HS-27A (cell line): ENCODE measurements at places on chromosomes 7 and 10.

DNA sequence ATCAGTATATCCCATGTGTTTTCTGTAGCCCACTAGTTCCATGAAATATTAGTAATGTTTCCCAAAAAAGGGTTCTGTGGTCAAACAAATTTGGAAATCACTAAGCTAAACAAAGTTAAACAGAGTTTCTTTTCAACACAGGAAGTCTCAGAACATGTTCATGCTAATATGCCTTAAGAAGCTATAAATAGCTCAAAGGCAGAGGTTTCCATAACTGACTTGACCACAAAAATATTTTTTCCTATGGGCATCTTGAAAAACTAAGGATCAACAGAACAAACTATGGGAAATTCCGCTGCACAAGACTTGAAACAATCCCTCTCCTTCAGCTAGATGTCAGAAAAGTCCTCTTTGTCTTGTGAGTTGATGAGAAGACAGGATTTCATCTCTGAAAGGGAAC lies 59.7 kb downstream of the SEM1 start:
- no peak for DNase-seq

- no peak for DNase-seq
These were observed 573 bp downstream of the BLVRA start for GRCh38 chr7:43758822-43759683.

- no peak for DNase-seq
These were observed 33.5 kb downstream of the MYPN start for GRCh38 chr10:68142761-68143160.

GRCh38 chr7:70523249-70523988 lies 608.5 kb upstream of the GALNT17 start:
- no peak for DNase-seq

DNA sequence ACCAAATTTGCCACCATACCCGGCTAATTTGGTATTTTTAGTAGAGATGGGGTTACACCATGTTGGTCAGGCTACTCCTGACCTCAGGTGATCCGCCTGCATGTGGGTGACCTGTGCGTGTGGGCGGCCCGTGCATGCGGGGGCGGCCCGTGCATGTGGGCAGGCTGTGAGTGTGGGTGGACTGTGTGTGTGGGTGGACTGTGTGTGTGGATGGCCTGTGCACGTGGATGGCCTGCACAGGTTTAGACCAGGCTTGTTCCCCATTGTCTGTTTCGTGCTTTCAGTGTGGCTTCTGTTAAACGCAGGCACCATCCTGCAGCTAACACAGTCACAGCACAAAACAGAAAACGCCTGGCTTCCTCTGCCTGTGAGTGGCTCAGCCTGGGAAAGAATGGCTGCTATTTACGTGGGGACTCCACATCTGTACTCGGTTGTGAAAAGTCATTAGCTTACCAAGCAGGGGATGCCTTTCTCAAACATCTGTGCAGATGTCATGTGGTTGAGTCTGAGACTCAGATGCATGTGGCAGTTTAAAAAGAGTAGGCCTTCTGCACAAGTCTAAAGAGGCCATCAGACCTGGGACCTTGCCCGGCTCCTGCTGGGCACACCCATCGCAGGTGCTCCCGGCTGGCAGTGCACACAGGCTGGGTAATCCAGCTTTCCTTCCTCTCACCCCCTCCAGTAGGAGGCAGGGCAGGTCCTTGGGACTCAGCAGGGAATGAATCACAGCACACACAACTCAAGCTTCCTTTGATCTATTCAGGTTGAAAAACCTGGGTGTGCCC lies 91.6 kb downstream of the COBL start:
- DNase-seq = no peak

DNA sequence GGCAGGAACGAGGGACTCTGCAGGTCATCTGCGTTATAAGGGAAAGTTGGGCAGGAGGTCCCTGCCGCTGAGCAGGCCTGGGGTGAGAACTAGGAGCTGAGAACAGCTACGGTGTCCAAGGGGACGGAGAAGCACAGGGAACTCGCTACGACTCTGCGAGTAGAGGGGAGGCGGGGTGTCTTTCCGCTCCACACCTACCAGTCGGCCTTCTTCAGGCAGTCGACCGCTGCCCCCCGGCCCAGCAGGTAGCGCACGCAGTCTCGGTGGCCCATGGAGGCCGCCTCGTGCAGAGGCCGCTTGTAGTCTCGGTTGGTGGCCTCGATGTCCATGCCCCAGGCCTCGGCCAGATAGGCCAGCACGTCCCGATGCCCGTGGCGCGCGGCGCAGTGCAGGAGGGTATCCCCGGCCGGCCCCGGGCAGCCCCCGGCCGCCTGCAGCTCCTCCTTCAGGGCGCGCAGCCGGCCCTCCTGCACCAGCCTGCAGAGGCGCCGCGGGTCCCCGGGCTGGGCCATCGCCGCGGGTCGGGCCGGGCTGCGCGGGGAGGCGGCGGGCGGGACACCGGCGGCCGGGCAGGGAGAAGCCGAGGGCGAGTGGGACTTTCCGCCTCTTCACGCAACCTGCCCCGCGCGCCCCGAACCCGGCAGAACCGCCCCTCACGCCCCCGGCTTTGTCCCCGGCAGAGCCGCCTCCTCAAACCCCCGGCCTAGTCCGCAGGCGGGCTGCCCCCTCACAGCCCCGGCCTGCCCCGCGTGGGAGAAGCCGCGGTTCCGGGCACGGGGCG lies 660 bp downstream of the ANKRD16 start:
- no peak for DNase-seq

- DNase-seq = no peak
These were observed 179.8 kb downstream of the DYNC1I1 start for GRCh38 chr7:95951997-95952795.

GRCh38 chr7:44467217-44467548 lies 23.3 kb downstream of the NUDCD3 start:
- DNase-seq = no peak

DNA sequence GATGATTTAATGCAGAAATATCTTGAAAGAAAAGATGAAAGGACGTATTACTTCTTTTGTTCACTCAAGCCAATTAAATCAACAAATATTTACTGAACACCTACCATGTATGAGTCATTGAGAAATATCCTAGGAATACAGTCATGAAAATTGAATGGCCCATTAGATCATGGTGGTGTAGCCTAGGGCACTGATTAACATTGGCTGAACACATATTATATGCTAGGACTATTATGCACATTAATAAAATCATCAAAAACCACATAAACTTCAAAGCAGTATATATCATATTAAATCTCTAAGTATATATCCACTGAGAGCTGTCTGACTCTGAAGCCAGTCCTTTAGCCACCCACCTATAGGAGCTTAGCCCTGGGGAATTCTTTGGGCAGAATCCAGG lies 41.8 kb downstream of the FAM204A start:
- no peak for DNase-seq

DNA sequence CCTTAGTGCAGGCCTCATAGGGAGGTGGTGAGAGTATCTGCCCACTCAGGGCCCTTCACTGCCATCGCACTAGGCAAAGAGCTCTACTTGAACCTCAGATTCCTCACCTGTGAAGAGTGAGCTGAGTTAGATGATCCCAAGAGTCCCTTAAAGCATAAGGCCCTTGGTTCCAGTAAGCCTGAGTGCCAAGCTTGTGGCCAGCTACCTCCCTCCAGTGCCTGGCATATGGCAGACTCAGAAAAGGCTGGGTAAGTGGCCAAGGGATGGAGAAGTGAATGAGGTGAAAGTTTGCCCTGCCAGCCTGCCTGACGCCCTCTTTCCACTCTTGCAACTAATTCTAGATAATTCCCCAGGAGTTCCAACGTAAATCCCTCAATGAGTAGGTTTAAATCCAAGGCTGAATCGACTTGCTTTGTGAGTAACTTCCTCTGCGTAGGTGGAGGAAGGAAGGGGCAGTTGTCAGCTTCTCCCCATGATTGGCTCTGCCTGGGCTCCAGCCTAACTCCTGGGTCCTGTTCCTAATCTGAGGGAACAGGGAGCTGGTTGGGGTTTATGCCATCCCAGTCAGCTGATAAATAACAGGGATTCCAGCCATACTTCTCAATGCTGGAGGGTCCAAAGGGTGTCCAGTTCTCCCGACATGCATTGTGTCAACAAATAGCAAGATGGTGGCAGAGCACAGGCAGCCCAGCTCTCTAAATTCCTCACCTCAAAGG lies 14.2 kb downstream of the DUSP5 start:
- no peak for DNase-seq

DNA sequence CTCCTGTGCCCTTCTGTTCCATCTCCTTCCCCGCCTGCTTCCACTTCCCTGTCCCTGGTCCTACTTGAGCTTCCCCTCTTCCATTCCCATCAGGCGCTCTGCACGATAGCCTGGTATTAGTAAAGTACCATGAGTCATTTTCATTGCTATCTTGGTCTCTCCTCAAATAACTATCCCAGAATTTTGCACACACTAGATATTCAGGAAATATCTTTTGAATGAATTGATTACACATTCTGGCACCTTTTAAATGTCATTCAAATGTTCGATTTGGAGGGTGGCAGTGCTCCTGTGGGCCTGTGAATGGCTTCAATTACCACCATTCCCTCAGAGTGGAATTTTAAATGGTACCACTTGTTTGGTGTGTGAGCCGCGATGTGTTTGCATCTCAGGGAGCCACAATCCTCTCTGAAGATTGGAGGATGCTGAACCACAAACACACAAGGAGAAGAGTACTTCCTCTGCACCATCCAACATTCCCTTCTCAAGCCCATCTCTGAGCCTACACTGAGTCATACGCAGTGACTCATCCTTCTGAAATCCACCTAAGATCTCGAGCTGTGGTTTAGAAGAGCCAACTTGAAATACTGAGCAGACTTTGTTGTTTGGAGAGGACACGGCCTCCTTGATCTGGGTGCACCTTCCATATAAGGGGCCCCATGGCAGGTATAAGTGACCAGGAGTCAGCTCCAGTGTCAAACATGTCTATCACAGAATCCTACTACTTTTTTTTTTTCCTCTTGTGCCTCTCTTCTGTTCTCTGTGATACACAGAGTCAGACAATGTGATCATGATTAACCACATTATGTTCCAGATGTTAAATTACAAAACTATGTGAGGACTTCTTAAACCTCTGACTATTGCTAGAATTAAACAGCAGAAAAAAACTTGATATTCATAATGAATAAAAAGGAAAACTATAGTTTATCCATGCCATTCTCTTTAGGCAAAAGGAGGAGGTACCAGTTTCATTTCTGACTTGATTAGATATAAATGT lies 81.9 kb downstream of the BMPER start:
- DNase-seq = peak; percentile 96

DNA sequence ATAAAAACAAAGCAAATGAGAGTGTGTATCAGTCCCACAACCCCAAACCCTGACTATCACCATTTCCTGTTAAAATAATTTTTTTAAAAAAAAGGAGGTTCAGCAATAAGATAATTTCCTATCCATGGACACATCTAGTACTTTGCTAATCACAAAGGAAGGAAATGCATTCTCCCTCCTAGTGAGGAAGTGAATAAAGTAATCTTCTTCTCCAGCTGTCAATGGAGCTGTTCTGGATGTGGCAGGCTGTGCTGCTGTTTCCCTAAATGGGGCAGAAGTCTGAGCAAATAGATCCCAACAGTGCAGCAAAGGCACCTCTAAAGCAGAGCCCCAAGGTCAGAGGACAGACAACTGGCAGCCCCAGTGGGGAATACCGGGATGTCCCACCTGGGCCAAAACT lies 540.0 kb downstream of the KCNMA1 start:
- DNase-seq = no peak

- DNase-seq = no peak
These were observed 254.0 kb downstream of the KLF6 start for GRCh38 chr10:3530783-3531645.

GRCh38 chr7:41912426-41912825 lies 209.5 kb upstream of the INHBA start:
- no peak for DNase-seq

DNA sequence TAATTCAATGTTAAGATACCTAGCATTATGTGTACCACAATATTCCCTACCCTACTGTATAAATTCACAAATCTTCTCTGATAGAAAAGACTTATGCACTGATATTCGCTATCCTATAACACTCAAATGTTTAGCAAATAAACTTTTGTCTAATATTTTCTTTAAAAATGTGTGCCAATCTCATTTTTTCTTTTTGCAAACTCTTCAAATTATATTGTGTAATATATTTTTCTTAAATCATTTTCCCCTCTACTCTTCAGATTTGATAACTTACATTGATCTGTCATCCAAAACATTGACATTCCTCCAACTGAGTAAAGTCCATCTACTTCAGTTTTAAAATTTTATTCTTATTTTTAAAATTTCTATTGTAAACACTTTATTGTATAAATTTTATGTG lies 240.2 kb upstream of the CNTNAP2 start:
- DNase-seq = no peak

GRCh38 chr7:35463751-35464150 lies 209.9 kb upstream of the TBX20 start:
- DNase-seq = no peak

DNA sequence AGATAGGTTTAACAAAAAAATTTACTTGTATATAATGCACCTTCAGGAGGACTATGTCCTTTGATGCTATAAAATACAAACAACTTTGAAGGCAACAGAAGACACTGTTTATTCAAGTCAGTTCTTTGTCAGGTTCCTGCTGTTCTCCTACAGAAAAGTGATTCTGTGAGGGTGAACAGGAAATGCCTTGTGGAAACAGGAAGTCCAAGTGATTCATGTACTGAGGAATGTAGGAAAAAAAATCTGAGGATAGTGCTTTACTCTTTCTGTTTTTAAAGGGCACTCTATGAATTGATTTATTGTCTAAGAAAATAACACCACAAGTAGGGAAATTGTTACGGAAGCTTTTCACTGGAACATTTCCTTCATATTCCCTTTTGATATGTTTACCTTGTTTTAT lies 171.9 kb downstream of the HDAC9 start:
- DNase-seq = peak; percentile 41

- no peak for DNase-seq
These were observed 19.7 kb upstream of the PRPF18 start for GRCh38 chr10:13567030-13567429.

DNA sequence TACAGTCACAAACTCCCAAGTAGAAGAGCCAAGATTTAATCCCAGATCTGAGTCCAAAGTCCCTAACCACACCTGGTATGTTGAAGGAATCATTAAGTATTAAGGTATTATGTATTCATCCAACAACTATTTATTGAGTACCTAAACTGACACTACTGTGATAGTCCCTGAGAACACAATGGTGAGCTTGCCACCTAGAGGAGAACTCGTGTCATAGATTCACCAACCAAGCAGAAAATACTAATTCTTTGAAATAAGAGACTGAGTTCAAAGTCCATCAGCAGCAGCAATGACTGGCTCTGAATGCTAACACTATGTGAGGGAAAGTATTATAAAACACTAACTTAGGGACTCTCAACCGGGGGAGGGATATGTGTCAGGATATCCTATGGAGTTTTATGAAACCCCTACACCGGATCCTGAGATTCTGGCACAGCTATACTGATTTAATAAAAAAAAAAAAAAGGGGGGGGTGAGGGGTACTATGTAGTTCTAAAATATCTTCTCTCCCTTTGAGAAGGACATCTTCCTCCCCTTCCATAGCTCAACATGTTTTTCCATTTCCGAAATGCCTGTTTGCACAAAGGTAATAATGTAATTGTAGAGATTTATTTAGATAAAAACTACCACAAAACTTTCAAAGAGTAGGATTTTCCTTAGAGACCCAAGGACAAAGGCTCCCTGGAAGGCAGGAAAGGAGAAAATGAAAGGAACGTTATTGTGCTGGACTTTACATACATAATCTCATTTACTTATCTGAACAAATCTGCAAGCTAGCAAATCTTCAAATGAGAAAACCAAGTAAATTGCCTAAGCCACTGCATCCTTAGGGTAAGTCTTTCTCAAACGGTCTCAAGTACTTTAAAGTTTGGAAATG lies 1.6 kb downstream of the NCOA4 start:
- DNase-seq = no peak
